ENCODE measurements at places on chromosomes 11 and 22.

DNA sequence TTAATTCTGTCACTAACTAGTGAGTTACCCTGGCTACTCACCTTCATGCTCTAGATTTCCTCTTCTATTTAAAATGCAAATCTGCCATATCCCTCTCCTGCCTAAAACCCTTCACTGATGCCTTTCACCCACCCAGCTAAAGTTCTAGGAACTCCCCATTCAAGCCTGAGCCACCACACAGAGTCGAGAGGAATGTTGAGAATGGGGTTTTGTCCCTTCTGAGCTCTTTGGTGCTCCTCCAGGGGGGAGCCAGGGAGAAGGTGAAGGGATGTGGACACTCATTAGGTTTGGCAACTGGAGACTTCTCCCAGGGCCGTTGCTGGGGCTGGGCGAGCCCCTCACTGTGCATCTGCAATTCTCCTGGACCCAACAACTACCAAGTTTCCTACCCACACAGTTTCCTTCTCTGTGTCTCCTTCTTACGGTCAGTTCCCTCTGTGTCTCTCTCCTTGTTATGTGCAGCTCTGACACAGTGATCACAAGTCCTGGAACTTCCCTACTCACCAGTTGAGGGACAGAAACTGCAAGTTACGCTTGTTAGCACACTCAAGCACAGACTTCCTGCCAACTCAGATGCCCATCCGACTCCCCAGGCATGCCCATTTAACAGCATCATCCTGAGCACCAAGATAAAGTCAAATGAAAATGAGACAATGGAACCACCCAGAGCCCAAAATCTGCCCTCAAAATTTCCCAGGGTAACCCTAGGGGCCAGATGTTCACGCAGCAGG, 6.5 kb upstream of the IL10RA start:
- no peak for DNase-seq

GRCh38 chr11:123129920-123130319, 65.1 kb downstream of the CLMP start:
- DNase-seq: no peak

DNA sequence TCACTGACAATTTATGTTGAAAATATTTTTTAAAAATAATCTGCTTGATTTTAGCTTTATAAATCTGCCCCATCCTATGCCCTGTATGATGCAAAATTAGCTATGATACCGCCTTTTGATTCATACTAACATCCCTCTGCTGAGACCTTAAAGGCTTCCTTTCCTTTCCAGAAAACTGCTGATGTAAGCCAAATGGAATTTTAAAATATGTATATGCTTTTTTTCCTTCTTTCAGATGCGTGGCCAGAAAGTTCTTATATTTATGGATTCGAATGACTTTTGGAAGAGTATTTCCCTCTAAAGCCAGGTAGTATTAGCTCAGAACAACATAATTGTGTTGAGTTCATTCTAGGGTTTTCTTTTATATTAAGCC, 34.5 kb downstream of the SFI1 start:
- DNase-seq: no peak

DNA sequence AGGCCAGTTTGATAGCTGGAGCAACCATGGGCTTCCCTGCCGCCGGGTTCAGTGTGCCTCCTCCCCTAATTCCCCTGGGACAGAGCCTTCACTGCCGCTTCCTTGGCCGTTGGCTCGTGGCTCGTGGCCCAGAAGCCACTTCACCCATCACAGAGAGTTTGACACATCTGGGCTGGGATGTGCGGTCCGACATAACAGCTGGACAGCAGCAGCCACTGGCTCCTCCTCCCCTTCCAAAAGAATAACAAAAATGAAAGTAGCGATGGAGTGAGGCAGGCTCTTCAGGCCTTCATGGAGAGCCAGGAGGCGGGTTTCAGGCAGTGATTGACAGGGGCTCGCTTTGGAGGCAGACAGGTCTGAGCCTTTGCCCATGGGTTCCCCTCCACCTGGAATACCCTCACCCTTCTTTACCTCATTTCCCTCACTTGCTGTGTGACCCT, 8.2 kb downstream of the CREB3L1 start:
- DNase-seq: no peak

GRCh38 chr11:109075976-109076375, 346.0 kb upstream of the C11orf87 start:
- no peak for DNase-seq

- no peak for DNase-seq
These were observed 250.7 kb downstream of the LUZP2 start for GRCh38 chr11:24747275-24748251.

DNA sequence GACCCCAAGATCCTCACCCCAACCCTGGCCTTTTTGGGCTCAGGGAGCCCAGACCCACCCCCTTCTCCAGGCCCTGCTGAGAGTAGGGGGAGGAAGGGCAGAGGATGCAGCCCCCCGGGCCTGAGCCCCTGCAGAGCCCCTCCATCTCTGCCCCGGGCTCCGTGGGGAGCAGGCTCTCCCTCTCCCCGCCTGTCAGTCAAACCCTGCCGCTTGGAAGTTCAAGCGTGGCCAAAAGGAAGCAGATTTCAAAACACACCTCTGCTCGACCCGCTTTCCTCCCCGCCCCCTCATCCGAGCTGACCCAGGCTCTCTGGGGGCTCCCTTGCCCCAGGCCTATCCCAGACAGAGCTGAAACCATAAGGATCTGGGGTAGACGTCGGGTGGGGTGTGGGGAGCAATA, 39.0 kb upstream of the CD82 start:
- DNase-seq: no peak

DNA sequence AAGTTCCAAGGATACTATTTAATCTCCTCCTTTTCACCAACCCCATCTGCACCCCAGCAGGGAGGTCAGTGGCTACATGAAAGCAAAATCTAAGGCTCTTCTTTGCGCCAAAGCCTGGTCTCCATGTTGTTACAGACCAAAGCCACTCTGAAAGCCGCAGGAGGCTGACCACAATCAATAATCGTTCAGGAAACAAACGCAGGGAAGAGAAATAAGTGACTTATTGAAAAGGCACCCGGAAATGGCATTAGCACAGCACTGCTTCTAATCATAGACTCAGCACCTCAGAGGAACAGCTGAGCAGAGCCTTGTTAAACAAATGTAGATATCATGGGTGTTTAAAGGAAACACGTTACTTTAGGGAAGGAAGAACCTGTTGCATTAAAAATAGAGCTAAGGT, 183.9 kb downstream of the KIRREL3 start:
- DNase-seq: no peak

GRCh38 chr22:23282089-23282501, 101.8 kb downstream of the BCR start:
- DNase-seq: peak; percentile 70

DNA sequence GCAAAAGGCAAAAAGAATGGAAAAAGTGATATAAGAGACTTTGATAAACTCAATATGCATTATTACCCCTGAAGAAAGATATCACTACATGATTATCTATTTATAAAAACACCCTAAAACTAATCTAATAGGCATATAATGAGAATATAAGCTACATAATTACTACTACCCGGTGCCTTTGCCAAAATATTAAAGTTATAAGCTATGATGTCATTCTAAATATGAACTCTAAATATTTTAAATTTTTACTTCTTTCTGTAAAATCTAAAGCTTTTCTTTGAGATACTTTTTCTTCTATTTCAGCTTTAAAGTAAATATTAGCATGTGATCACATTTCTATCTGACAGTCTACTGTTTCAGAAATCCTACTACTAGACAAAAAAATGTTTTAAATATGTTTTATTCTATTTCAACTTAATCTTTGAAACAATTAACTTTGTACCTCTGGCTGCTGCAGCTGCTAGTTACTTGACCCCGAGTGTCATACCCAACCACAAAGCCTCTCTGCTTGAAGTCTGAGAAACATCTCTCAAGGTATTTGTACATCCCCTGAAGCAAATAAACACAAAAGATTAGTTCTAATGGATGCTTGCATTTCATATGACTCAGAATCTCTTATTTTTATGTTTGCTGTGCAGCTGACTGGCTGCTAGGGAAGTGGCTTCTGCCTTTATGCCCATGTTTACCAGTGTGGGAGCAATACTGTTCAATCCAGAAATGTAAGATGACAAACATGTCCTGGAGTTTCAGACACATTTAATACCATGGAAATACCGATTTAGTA, 26.8 kb downstream of the PGM2L1 start:
- no peak for DNase-seq

DNA sequence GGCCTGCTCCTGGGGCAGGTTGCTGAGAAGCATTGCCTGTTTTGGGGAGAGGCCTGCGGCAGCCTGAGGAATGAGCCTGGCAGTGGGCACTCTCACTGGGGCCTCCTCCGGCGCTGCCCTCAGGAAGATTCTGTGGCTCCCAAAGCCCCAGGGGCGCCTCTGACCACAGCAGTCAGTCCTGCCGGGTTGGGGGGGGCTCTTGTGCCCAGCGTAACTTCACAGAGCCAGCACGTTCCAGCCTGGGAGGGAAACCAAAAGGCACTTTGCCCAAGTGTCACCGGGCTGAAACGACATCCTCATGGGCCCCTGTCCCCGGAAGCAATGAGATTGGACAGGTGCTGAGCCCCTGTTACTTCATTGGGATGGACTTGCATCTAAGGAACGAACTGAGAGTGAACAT, 4.3 kb upstream of the LRP5 start:
- DNase-seq: no peak

DNA sequence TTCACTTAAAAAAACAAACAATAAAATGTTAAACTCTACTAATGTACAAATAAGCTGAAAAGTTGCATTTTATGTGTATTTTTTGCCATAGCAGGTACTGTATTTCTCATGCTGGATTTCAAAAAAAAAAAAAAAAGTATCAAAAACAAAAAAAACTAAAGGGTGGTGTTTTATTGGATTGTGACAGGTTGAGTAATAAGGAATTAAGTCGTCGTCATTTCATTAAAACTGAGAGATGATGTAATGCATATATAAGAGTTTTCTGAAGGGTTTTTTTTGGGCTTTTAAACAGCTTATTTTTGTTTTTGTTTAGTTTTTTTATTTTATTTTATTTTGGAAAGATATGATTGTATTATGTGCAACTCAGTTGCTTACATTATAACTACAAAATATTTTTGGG, 10.9 kb upstream of the ADSL start:
- DNase-seq: no peak

GRCh38 chr11:282630-283360, 4.6 kb downstream of the NLRP6 start:
- DNase-seq: no peak

- DNase-seq: no peak
These were observed 470.1 kb upstream of the B3GAT1 start for GRCh38 chr11:134882141-134882540.

DNA sequence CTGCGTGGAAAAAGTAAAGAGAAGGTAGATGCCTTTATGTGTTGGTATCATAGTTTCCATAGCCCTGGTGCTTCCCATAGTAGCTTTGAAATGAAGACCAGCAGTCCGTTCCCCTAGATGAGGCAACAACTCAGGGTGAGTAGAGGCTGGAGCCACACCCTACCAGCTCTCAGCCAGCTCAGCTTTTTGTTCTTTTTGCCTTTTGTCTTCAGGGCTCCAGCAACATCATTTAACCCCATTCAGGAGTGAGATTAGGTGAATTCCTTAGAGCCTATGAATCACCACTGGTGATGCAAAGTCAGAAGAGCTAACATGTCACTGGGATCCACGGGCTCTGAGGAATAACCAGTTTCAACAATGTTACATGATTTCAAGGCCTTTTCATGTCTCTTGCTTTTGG, 14.0 kb upstream of the SESN3 start:
- no peak for DNase-seq

- DNase-seq: no peak
These were observed 186.1 kb downstream of the DSCAML1 start for GRCh38 chr11:117610901-117611300.

GRCh38 chr11:118338637-118339061, 3.9 kb downstream of the CD3D start:
- no peak for DNase-seq

- no peak for DNase-seq
These were observed 37.4 kb downstream of the DUSP8 start for GRCh38 chr11:1534682-1535081.

GRCh38 chr11:73055655-73056354, 86.3 kb downstream of the FCHSD2 start:
- no peak for DNase-seq

GRCh38 chr11:47225552-47226400, 11.0 kb downstream of the DDB2 start:
- DNase-seq: no peak

GRCh38 chr11:64933935-64934681, 1.6 kb downstream of the GPHA2 start:
- DNase-seq: no peak

GRCh38 chr11:78274739-78275138, 86.0 kb downstream of the USP35 start:
- DNase-seq: no peak

DNA sequence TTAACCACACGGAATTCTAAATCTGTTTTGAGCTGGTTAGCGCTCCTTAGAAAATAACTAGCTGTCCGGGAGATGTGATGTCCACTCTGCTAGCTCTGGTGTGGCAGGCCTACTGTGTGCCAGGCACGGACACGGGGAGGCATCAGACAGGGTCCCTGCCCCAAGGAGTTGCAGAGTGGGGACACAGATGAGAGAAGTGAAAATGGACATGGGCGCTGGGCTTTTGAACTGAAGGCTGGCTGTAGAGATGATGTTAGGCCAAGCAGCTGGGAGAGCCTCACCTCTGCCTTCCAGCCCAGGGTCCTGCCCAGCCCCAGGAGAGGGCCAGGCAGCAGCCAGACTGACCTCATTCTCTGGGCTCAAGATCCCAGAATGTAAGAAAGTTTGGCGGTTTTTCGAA, 368.6 kb downstream of the CTTN start:
- no peak for DNase-seq

DNA sequence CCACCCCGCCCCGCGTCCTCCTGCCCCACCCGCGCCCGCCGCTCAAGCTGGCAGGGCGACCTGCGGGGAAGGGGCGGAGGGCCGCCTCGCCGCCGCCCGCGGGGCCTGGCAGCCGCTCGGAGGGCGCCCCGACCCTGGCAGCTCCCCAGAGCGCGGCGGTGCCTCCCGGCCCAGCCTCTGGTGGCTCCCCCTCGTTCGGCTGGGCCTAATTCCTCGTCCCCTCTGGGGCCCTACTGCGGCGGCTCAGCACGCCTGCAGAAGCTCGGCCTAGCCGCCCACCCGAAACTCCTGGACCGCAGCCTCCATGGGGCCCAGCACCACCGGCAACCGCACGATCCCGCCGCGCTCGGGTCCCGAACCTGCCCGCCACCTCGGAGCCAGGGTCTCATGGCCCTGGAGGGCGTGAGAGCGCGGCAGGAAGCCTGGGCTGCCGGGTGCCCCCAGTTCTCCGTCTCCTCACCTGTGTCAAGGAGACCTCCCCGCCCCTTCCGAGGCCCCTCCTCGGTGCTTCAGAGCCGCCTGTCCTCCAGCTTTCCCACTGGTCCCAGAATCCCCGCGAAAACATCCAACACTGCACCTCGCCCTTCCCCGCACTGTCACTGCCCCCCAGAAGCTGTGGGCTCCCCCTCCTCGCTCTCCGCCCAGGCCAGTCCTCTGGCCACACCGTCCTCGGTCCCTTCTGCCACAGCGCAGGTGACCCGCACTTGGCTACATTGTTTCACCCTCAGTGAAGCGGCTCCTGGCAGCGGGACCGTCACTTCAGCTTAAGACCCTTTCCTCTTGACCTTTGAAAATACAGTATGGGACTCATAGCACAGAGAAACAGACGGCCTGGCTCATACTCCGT, 613 bp upstream of the GSC2 start:
- no peak for DNase-seq

- no peak for DNase-seq
These were observed 34.6 kb downstream of the IFT27 start for GRCh38 chr22:36741204-36741793.

GRCh38 chr11:129375751-129376657, at the start of gene BARX2:
TSS of gene BARX2 (plus strand) at chr11:129375848. CDS start at chr11:129376036, 188 bp downstream.
- DNase-seq: peak; percentile 34

GRCh38 chr22:19808873-19809478, 45.7 kb downstream of the GNB1L start:
- DNase-seq: no peak

All from NCI-H460 (cell line).